ENCODE measurements at places on chromosomes 4 and X. TPM values are rescaled to one million over a fixed set of nuclear protein-coding genes. Genes with fewer than 3 reads are reported as not detected.

PHKA1 gene
- 9.7 TPM for total RNA-seq

FGG gene
- total RNA-seq = not detected

DNA sequence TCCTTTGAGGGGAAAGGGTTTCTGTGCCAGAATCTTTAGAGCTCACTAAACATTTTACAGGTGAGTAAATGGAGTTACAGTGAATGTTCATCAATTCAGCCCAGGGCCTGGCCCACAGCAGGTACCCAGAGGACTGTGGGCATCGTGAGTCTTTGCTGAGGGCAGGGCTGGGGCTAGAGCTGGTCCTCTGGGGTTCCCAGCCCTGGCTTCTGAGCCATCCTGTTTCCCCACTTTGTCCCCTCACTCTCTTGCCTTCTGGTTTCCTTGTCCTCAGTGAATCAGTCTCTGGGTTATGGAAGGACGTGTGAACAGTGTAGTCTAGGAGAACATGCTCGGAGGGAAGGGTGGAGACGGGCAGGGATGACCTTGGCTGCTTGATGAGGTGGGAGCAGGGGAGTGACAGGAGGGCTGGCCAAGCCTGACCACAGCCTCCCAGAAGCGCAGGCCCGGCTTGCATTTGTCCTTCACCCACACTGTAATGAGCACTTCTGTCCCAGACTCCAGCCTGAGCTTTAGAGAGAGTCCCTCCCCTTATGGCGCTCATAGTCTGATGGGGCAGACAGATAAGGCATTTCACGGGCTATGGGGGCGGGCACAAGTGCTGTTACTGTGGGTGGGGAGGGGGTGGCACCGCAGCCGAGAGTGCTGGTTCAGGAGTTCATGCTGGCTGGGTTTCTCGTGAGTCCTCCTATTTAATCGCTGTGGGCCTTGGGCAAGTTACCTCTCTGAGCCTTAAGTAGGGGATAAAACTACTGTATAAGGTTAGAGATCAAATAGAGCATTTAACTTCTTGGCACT, 17.3 kb downstream of the TBC1D14 start:
- DNase-seq = no peak

DNA sequence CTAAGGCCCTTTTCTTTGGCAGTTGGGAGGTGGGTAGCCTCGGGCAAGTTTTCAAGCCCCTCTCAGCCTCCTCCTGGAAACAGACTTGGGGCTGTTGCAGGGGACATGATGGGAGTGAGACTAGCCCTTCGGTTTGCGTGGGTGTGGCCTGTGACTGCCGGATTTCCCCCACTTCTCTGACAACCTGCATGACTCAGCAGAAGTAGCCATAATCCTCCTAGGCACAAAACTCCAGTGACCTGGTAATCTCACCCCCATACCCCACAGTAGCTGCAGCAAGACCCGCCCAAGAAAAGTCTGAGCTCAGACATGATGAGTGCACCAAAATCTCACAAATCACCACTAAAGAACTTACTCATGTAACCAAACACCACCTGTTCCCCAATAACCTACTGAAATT, 433.7 kb upstream of the AMOT start:
- DNase-seq = no peak

DNA sequence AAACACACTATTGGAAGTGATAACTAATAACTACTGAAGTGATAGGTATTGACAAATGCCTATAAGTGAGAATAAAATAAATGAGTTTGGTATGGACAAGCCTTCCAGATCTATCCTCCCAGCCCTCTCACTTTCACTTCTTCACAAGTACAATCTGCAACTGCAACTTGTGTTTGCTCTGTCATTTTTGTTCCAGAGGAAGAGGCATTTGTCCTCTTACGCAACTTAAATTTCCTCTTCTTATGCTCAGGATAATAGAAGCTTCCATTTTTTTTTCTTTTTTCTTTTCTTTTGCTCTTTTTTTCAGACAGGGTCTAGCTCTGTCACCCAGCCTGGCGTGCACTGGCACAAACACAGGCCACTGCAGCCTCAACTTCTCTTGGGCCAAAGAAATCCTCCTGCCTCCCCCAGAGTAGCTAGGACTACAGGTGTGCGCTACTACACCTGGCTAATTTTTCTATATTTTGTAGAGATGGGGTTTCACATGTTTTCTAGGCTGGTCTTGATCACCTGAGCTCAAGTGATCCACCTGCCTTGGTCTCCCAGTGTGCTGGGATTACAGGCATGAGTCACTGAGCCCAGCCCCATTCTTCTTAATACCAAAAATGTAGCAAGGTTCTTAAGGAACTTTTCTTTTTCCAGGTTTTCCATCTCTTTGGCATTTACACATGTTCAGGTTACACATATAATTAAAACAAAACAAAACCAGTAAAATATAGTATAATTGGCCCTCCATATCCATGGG, 73.1 kb downstream of the PDGFC start:
- DNase-seq = no peak

- no peak for DNase-seq
Measured at GRCh38 chr4:142959173-142959572, 113.1 kb upstream of the INPP4B start.

DNA sequence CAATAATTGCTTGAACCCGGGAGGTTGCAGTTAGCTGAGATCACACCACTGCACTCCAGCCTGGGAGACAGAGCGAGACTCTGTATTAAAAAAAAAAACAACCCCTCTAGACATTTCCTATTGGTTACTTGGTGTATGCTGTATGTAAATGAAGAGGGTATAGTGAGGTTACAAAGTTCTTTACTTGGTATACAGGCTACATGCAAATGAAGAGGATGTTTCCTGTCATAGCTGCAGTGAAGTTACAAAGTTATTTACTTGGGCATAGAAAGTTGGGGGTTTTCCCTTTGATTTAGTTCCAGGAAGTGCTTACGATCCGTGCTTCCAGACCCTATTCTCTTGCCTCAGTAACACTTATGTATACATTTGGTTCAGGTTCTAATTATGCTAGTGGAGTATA, 38.4 kb upstream of the CLNK start:
- no peak for DNase-seq
